Mesenteric fat pad (tissue), 1 donor: ENCODE measurements at places on chromosomes 2 and 18. TPM values are rescaled to one million over a fixed set of nuclear protein-coding genes. Genes with fewer than 3 reads are reported as not detected.

FAM110C gene
- 1.4 TPM for total RNA-seq

MRO gene
- 2.9 TPM for total RNA-seq

EPG5 gene
- total RNA-seq, result 22.8 TPM

CD8B2 gene
- not detected for total RNA-seq

SGO2 gene
- total RNA-seq, result 1.5 TPM

OSR1 gene
- 41.6 TPM for total RNA-seq

TMEM17 gene
- 1.4 TPM for total RNA-seq

ERFE gene
- 1.5 TPM for total RNA-seq
